ENCODE measurements at places on chromosomes 4 and X. TPM values are rescaled to one million over a fixed set of nuclear protein-coding genes. Genes with fewer than 3 reads are reported as not detected.

GRCh38 chrX:13685126-13685763, 3.7 kb upstream of the RAB9A start:
- DNase-seq: no peak

The CXorf66 gene
- total RNA-seq: not detected

DNA sequence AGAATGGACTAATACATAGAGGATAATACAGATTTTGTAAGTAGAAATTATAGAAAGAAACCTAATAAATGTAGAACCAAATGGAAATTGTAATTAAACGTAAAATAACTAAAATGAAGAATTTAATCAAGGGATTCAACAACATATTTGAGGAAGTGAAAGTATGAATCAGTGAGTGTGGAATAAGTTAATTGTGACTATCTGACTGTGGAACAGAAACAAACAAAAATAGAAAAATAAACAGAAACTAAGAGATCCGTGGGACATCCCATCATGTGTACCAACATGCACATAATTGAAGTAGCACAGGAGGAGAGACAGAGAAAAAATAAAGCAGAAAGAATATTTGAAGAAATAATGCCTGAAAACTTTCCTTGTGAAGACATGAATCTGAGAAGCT, 208.6 kb upstream of the TACR3 start:
- no peak for DNase-seq

DNA sequence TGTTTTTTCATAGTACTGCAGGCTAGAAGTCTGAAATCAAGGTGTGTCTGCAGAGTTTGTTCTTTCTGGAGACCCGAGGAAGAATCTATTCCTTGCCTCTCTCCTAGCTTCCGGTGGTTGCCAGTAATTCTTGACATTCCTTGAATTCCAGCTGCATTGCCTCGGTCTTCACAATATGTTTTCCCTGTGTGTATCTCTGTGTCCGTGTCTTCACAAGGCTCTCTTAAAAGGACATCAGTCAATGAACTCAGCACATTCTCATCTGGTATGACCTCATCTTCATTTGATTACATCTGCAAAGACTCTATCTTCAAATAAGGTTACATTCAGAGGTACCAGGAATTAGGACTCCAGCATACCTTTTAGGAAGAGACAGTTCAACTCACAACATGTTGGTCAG, 163.4 kb downstream of the BANK1 start:
- DNase-seq: no peak

The CD99L2 gene
- 9.3 TPM for total RNA-seq

The ZNF718 gene
- 7.5 TPM for total RNA-seq

GRCh38 chr4:45423896-45424295, 697.5 kb upstream of the GNPDA2 start:
- no peak for DNase-seq

The PDE5A gene
- total RNA-seq: 5.2 TPM

- no peak for DNase-seq
Observed at GRCh38 chrX:68947882-68948605, 119.2 kb downstream of the EFNB1 start.

GRCh38 chrX:1582686-1583437, 8.5 kb upstream of the AKAP17A start:
- no peak for DNase-seq

The STS gene
- 5.8 TPM for total RNA-seq

DNA sequence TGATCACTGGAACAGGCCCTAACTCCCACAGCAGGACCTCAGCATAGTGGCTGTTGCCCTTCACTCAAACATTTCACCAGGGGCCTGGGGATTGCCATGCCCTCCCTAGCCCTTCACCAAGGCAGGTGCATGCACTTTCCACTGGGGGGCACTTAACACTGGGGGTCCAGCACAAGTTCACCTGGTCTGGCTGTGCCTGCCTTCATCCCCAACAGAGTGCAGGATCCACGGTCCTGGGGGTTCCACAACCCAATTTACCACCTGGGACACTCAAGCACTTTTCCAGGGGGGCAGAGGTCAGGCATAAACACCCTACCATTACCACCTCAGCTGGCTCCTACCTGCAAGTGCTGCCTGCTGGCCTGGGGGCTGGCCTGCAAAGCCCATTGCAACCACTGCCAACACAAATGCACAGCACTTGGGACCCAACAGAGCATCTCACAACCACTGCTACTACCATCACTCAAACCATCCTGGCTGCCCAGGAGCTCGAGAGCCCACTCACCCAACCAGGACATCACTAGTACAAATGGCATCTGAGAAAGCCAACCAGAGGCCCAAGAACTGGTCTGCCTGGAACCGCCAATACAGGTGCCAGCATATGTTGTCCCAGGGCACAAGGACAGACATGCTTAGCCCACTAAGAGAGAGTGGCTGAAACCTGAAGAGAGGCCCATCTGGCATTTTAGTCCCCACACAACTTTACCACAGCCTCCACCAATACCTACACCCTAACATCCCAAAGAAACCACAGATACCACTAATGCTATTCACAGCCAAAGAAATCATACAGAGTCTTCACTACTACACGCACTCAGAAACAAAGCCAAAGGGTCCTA, 43.1 kb downstream of the NAT8L start:
- DNase-seq: no peak

GRCh38 chr4:71938776-71939175, 93.0 kb upstream of the NPFFR2 start:
- DNase-seq: no peak

DNA sequence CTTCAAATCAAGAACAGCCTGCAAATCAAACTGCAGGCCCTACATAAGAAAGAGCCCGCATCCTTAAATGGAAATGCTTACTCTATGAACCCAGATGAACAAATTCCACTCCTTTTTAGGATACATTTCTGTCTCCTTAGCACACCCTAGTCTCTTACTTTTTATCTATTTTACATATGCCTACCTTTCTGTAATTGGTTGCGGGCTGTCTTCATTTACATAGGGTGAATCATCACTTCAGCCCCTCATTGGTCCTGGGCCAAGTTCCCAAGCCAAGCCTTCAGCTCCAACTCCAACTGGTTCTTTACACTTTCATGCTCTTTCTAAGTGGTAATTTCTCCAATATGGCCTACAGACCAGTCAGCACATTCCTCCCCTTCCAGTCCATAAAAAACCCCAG, 219.3 kb downstream of the TRAM1L1 start:
- no peak for DNase-seq

The SERTM2 gene
- 0.14 TPM for total RNA-seq

DNA sequence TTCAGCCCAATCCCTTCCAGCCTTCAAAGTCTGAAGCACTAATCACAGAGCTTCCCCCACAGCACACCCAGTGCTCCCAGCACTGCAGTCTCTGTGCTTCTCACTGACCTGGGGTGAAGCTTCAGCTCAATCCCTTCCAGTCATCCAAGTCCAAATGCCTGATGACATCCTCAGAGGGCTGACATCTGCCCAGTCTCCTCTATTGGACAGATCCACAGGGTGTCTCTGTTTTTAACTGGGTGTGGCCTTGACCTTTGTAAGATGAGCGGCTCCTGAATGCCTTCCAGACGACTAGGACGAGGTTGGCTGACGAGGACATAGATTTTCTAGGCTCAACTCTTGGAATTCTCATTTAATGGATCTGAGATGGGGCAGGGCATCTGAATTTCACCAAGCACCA, 7.6 kb upstream of the SLC2A9 start:
- no peak for DNase-seq

GRCh38 chr4:814312-814850, 11.5 kb downstream of the CPLX1 start:
- no peak for DNase-seq

The PTPN13 gene
- 8.9 TPM for total RNA-seq

- no peak for DNase-seq
Observed at GRCh38 chr4:86300516-86300915, 59.3 kb downstream of the MAPK10 start.

The SOX3 gene
- total RNA-seq: 0.05 TPM

The BEX5 gene
- not detected for total RNA-seq

GRCh38 chr4:26861434-26862186, 969 bp downstream of the STIM2 start:
- no peak for DNase-seq

- DNase-seq: no peak
Observed at GRCh38 chr4:155540698-155541097, 126.0 kb upstream of the GUCY1A1 start.

DNA sequence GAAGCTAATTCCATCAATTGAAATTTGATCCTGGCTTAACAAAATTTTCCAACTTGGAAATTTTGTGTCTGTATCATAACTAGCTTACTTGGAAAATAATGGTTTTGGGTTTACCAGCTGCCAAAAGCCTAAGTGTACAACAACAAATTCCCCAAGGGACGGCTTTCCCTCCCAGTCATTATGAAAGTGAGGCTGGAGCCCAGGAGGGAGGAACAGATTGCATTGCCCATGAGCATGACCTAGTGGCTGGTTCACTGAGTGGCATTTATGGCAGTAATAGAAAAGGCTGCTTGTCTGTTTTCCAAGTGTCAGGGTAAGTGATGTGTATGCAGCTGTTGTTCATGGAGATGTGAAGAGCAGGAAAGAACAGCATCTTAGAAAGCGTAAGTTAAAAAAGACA, 70.8 kb upstream of the HHIP start:
- DNase-seq: no peak

GRCh38 chr4:64105903-64106302, 303.3 kb downstream of the TECRL start:
- DNase-seq: no peak

The MAGEA10 gene
- not detected for total RNA-seq

The GABRQ gene
- 0.09 TPM for total RNA-seq

The CPZ gene
- total RNA-seq: 0.94 TPM

DNA sequence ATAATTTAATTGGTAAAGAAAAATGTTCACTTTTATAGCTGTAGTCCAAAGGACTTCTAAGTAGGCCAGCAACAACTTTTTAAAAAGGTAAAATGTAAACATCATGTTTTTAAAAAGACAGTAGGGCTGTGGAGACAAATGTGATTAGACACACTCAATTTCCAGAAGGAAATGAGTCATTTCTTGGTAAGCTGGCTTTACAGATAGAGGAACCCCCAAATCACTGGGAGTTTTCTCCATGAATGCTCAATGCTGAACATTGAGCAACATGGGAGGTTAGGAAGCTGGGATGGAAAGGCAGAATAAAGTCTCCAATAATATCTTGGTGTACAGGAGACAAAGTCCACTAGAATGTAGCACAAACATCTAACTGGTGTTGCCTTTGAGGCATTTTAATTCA, 121.3 kb downstream of the NWD2 start:
- no peak for DNase-seq

DNA sequence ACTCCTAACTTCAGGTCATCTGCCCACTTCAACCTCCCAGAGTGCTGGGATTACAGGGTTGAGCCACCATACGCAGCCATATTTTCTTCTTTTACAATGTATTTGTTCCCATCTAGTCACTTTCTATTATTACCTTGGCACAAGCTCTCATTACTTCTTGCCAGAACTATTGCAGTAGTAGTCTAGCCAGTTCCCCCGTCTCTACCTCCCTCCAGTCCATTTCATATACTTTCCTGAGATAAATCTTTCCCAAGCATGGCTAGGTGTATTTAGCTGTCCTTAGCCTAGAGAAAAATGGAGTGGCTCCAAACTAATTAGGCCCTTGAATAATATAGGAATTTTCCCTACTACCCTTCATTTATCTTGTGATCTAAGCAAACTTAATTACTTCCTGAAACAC, 412.2 kb downstream of the RPA4 start:
- no peak for DNase-seq

GRCh38 chr4:72405417-72405816, 163.6 kb downstream of the ADAMTS3 start:
- DNase-seq: no peak

DNA sequence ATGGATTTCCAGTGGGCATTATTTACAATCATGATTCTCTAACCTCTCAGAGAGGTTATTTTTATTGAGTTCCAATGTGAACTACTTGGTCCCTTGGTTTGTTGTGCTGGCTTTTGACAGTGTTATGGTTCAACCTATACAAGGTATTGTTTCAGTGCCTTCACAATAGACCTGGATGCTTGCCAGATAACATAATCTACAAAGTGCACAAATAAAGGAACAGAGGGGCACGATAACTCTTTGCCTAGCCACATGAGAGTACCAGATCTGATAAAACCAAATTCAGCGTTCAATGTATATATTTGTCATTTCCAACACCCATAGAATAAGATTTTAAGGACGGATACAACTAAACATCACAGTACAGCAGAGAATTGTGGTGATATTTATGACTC, 120.8 kb downstream of the RASL11B start:
- no peak for DNase-seq

DNA sequence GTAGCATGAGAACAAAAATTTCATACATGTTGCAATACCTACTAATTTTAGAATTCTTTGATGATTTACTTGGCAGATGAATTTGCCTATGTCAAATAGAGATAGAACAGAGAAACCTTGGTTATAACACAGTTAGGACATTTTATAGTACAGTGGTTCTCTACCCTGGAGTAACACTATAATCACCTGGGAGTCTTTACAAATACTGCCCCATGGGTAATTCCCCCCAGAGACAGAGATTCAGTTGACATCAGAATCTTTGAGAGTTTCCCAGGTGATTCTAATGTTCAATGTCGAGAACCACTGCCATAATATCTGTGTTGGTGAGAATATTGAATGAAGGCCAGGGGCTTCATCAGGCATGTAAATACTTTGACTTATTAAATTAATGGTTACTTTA, 401.3 kb upstream of the NDST4 start:
- DNase-seq: no peak

The FAT4 gene
- total RNA-seq: 2.7 TPM

DNA sequence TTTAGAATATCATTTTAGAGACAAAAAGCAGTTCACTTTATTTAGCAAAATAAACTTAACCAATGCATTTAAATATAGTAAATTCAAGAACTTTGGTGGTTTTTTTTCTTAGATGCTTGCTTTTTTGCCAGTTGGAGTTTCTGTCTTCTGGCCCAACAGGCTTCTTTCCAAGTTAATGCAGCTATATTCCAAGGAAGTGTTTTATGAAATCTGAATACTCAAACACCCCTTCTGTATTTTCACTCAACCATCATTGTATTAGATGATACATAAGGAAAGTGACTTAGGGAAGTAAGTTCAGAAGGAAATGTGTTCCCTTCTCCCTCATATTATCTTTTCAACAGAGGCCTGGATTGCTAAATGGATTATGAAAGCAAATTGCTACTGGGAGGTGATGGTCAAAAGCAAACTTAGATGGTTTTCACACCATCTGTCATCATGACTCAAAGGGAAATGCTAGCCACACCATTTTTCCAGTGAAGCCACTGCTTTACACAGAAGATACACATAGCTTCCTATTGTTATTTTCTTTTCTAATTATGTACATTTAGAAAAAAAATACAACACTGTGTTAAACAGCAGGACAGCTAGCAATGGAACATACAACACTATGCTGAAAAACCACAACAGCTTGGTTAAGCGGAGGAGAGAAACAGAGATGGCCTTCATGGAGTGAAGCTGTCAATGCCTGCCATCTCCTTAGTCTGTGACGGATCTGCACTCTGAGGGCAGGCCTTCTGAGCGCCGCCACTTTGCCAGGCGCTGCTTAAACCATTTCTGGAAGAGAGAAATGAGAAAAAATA, 32.9 kb downstream of the HOPX start:
- DNase-seq: no peak

The ZFYVE28 gene
- total RNA-seq: 2.8 TPM
